Esophagus squamous epithelium (tissue), 5 donors: ENCODE measurements at places on chromosomes 7 and 10.
A peak's percentile ranks its signal among the peaks of the same experiment; 100 is the strongest.

DNA sequence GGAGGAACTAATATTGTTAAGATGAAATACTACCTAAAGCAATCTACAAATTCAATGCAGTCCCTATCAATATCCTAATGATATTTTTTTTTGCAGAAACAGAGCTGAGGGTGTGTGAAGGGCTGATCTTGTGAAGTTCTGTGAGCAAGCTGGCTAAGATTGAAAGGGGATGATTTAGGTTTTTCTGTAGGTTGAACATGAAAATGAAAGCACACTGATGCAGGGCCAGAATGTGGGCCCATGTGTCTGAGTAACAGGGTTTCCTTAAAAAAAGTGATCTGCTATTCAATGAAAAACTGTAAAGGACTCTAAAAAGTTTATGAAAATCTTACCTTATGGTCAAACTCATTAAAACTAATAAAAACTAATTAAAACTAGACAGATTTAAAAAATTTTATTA is 47.4 kb downstream of the GRB10 start:
- DNase-seq, result no peak
- no peak overlapping the region for H3K4me3 ChIP-seq
- H3K4me1 ChIP-seq, result no peaks in the 10 kb centered on the region

DNA sequence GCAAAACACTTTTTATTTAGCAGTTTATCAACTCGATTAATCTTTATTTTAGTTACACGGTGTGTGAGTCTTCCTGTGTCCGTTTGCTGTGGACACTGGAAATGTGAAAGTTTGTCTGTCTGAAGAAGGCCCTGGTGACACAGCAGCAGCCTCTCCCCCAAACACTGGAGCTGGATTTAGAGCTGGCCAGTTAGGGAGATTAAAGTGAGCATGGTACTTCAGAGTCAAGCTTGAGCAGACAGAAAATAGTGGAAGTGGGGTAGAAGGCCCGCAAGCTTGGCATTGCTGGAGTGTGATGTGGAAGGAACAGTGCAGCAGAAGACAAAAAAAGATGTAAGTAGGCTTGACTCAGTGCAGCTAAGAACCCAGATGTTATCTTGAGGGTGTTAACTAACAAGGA is 85.9 kb downstream of the POM121L12 start:
- no peaks in the 10 kb centered on the region for H3K27me3 ChIP-seq
- DNase-seq, result no peak
- H3K36me3 ChIP-seq, result no peaks in the 10 kb centered on the region
- H3K27ac ChIP-seq, result no peak overlapping the region
- no peaks in the 10 kb centered on the region for H3K4me1 ChIP-seq

DNA sequence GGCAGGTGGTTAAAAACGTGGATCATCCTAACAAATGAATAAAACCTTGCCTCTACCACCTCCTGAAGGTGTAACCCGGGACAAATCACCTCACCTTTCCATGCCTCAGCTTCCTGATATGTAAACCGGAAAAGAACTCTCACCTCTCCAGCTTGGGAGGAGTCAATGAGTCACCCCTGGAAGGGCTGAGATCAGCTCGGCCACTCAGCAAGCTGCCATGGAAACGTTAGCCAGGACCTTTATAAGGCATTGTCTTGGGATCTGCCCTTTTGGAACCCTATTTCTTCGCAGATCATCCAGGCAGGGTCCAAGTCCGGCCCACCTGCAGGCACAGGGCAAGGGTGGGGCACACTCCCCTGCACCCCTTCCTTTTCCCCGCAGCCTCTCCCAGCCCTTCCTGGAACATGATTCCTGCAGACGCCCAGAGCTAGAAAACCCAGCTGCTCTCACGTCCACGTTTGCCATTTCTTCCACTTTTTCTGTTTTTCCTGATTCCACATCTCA is 81.6 kb upstream of the PFKP start:
- no peaks in the 10 kb centered on the region for H3K36me3 ChIP-seq
- peak overlapping the region; percentile 25 for H3K4me3 ChIP-seq
- H3K4me1 ChIP-seq, result peaks cover 20% of the 10 kb centered on the region
- H3K27me3 ChIP-seq, result no peaks in the 10 kb centered on the region

DNA sequence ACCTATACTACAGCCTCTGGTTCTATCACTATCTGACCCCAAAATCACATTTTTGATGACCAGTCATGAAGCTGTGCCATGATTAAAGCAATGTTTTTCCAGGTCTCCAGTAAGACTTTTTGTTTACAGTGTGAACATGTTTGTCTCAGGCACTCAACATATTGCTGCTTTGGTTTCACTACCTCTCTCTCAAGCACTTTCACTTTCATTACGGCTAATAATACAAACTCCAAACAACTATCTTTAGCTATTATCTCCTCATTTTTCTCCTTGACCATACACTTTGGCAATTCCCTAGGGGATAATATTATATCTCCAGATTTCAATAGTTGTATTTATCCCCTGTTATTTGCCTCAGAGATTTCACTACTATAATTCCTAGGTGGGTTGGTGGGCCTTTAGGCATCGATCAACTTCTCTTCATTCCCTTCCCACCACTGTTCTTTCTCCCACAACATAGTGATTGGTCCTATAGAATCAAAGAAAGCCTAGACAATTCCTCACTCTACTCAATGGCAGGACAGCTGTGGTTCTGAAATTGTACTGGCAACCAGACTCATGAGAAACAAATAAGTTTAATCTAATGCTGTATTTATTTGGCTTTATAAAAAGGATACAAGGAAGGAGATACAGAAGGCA is 261.4 kb upstream of the ZWINT start:
- no peaks in the 10 kb centered on the region for H3K36me3 ChIP-seq
- H3K27ac ChIP-seq, result no peak overlapping the region
- peak overlapping the region; percentile 50 for H3K4me3 ChIP-seq
- DNase-seq, result no peak

GRCh38 chr7:93873998-93874574 is 16.5 kb downstream of the TFPI2 start:
- no peaks in the 10 kb centered on the region for H3K27me3 ChIP-seq
- H3K36me3 ChIP-seq, result no peaks in the 10 kb centered on the region
- DNase-seq, result no peak
- no peaks in the 10 kb centered on the region for H3K4me1 ChIP-seq
- H3K27ac ChIP-seq, result no peak overlapping the region

DNA sequence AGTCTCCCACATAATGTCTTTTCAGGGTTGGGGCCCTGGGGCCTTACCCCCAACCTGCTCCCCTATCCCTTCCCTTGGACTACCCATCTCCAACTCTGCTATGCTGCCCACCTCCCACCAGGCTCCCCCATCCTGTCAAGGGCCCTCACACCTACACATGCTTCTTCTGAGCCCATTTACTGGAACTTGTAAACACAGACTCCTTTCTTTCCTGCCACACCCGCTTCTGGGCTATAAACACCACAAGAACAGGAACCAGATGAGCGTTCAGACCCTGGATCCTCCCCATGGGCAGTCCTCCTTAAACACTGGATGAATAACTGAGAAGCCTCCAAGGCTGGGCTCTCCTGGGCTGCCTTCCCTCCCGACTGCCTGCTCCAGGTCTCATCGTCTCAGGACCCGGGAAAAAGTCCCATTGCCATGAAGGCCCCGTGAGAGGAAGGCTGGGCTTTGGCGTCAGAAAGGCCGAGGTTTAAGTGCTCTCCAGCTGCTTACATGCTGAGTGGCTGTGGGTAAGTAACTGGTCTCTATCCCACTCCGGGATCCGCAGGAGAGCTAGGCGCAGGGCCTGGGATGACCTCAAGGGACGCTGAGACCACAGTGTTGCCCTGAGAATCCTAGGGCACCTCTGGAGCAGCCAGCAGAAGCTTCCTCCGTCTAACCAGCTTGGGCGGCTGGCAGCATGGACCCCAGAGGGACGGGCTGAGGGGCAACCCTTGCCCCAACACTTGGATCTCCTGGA is 15.6 kb upstream of the CRHR2 start:
- H3K27ac ChIP-seq, result no peak overlapping the region
- no peaks in the 10 kb centered on the region for H3K36me3 ChIP-seq
- H3K27me3 ChIP-seq, result no peaks in the 10 kb centered on the region
- H3K4me3 ChIP-seq, result peak overlapping the region; percentile 18
- DNase-seq, result no peak
- peaks cover 12% of the 10 kb centered on the region for H3K4me1 ChIP-seq

DNA sequence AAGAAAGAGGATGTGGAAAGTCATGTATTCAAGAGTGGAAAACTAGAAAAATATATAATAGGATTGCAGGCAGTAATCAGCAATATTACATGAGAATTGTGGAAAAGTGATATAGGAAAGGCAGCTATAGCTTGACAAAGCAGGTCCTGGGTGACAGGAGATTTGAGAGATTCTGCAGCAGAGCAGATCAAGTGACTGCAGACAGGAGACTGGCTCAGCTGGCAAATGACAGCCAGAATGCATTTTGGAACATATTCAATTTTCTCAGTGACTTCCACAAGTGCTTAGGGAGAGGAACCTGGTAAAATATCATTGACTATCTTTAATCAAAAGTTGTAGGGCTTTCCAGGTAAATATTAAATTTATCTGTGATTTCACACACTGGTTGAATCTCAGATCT is 260.5 kb upstream of the CACNA2D1 start:
- H3K4me1 ChIP-seq, result peaks cover 6% of the 10 kb centered on the region
- no peak overlapping the region for H3K4me3 ChIP-seq
- no peak for DNase-seq
- no peak overlapping the region for H3K27ac ChIP-seq
- no peaks in the 10 kb centered on the region for H3K36me3 ChIP-seq
- no peaks in the 10 kb centered on the region for H3K27me3 ChIP-seq

DNA sequence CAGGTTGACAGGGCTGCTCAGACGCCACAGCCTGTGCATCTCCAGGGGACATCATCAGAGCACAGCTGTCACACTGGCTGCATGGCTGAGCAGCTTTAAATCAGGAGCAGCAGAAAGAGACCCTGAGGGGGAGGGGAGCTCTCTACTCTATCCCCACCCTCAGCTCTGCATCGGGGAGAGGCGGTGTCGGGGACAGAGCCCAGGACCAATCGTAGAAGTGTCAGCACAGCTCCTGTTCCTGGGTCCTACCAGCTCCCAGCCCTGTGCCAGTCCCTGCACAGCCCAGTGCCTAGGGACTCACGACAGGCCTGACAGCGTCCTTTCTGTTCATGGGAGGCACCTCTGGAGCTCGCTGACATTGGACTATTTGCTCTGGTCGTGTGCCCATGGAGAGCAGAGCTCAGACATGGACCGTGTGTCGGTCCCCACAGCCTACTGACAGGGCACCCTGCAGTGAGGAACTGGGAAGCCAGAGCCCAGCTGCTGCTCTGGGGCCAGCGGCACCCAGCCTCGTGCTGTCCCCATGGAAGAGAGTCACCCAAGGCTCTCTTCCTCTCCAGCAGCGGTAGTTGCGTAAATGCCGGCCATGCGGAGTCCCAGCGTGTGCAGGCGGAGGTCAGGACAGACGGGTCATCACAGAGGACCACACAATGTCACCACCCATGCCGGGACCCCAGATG is 20.4 kb upstream of the ANTXRL start:
- no peak overlapping the region for H3K27ac ChIP-seq
- H3K4me1 ChIP-seq, result no peaks in the 10 kb centered on the region
- no peak overlapping the region for H3K4me3 ChIP-seq

DNA sequence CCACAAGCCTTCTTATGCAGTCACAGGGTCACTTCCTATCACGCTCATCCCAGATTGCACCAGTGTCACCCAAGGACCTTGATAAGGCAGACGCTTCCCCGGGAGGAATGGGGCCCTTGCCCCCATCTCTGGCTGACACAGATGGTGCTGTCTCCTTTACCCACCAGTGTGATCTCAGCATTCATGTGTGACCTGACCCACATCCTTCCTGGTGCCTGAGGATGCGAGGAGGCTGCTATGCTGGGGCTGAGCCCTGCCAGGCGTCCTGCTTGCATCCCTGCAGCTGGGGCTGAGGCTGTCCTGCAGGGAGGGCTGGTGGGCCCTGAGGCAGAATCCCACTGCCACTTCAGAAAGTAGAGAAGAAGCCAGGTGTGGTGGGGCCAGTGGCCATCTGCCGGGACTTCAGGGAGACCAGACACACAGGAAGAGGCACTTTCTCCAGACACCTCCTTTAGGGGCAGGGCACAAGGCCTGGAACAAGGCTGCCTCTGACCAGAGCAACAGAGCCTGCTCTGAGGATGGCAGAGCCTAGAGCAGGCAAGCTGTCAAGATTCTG is 35.3 kb downstream of the RASGEF1A start:
- peaks cover 7% of the 10 kb centered on the region for H3K4me1 ChIP-seq
- H3K4me3 ChIP-seq, result no peak overlapping the region
- no peak for DNase-seq
- H3K27ac ChIP-seq, result no peak overlapping the region
- no peaks in the 10 kb centered on the region for H3K36me3 ChIP-seq
- H3K27me3 ChIP-seq, result peaks cover 15% of the 10 kb centered on the region

- DNase-seq, result no peak
- no peak overlapping the region for H3K27ac ChIP-seq
- H3K4me1 ChIP-seq, result no peaks in the 10 kb centered on the region
- H3K27me3 ChIP-seq, result no peaks in the 10 kb centered on the region
- H3K36me3 ChIP-seq, result no peaks in the 10 kb centered on the region
- H3K4me3 ChIP-seq, result no peak overlapping the region
Measured at GRCh38 chr10:131205556-131205955, 106.0 kb downstream of the TCERG1L start.

GRCh38 chr10:102647443-102648268 is 3.4 kb downstream of the TRIM8 start:
- peak overlapping the region; percentile 100 for H3K27ac ChIP-seq
- H3K4me1 ChIP-seq, result peaks cover 75% of the 10 kb centered on the region
- H3K36me3 ChIP-seq, result no peaks in the 10 kb centered on the region
- H3K4me3 ChIP-seq, result peak overlapping the region; percentile 89
- H3K27me3 ChIP-seq, result no peaks in the 10 kb centered on the region
- DNase-seq, result no peak

- H3K36me3 ChIP-seq, result peaks cover 30% of the 10 kb centered on the region
- no peaks in the 10 kb centered on the region for H3K4me1 ChIP-seq
- H3K4me3 ChIP-seq, result no peak overlapping the region
- no peak overlapping the region for H3K27ac ChIP-seq
Measured at GRCh38 chr10:119834188-119834587, 38.5 kb downstream of the MCMBP start.

- H3K36me3 ChIP-seq, result no peaks in the 10 kb centered on the region
- H3K4me1 ChIP-seq, result no peaks in the 10 kb centered on the region
- H3K27ac ChIP-seq, result no peak overlapping the region
- H3K27me3 ChIP-seq, result no peaks in the 10 kb centered on the region
- DNase-seq, result no peak
Measured at GRCh38 chr7:158361326-158361946, 226.2 kb downstream of the PTPRN2 start.

GRCh38 chr10:116163333-116164131 is 109.5 kb downstream of the GFRA1 start:
- H3K4me3 ChIP-seq, result no peak overlapping the region
- H3K27ac ChIP-seq, result no peak overlapping the region
- no peaks in the 10 kb centered on the region for H3K36me3 ChIP-seq
- no peaks in the 10 kb centered on the region for H3K27me3 ChIP-seq

GRCh38 chr10:50437248-50437647 is 185.9 kb upstream of the ASAH2 start:
- H3K36me3 ChIP-seq, result no peaks in the 10 kb centered on the region
- no peaks in the 10 kb centered on the region for H3K27me3 ChIP-seq
- H3K4me1 ChIP-seq, result no peaks in the 10 kb centered on the region
- H3K4me3 ChIP-seq, result no peak overlapping the region
- DNase-seq, result no peak
